NCI-H510A treated with DMSO at 0.1 percent for 48 hours (cell line): ENCODE measurements at places on chromosomes 11 and 22.

DNA sequence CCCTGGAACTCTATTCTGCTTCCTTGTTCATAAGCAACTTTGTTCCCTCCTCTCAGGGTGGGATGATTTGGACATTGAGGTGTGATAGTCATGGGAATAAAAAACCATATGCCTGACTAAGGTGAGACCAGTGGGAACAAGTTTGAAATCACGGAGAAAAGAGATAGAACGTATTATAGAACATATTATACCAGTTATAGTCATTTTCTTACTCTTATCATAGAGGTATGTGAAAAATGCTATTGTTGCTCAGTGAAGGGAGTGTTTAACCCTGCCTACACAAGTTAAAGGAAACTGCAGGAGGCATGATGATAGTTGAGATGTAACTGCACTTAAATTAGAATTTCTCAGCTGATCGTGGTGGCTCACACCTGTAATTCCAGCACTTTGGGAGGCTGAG, 15.5 kb downstream of the OR6Q1 start:
- DNase-seq: no peak

- no peak for DNase-seq
These were observed 38.2 kb downstream of the CTTN start for GRCh38 chr11:70436501-70436860.

- DNase-seq: no peak
These were observed 9.1 kb upstream of the CCDC81 start for GRCh38 chr11:86365546-86365945.

DNA sequence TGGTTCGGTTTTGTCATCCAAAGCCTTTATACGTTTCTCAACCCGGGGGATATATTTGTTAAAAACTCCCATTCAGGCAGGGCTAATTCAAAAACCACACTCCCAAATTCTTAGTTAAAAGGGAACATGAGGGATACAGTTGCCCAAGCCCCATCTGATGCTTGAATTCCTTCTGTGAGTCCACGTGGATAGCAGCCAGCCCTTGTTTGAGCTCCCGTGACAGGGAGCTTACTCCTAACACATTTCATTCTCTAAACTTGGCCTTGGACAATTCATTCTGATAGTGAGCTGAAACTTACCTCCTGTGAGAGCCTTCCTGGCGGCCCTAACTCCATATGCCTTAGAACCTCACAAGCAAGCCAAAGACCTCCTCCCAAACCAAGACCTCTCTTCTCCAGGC, 357.5 kb downstream of the TENM4 start:
- DNase-seq: no peak

DNA sequence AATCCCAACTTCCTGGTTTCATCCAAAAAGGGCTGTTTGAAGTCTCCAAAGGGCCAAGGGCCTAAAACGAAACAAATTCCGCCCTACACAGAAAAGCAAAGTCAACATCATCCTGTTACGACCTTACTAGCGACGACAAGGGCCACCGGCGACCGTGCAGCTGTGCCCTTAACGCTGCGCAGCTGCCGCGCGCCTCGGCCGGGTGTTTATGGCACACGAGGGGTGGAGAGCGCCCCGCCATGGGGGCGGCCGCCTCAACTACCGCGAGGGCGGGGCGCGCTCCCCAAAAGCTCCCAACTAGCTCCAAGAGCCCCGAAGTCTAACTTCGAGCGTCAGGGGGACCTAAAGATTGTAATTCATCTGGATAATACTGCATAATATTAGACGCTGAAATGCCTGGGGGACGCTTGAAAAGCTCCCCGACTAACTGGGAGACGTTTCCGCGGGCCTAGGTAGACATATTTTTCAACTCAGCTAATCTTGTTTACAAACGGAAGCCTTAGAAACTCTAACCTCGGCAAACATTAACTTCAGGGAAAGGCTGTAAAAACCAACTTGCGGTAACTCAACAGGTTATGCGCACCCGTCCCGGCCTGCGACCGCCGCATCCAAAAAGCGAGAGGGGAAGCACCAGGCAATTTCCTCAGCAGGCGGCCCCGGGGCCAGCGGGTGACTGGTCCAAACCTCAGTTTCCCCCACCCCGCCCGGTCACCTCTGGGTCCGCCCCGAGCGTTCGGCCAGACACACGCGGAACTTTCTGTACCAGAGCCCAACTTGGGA, 694 bp downstream of the TMEM123 start:
- DNase-seq: peak; percentile 72

DNA sequence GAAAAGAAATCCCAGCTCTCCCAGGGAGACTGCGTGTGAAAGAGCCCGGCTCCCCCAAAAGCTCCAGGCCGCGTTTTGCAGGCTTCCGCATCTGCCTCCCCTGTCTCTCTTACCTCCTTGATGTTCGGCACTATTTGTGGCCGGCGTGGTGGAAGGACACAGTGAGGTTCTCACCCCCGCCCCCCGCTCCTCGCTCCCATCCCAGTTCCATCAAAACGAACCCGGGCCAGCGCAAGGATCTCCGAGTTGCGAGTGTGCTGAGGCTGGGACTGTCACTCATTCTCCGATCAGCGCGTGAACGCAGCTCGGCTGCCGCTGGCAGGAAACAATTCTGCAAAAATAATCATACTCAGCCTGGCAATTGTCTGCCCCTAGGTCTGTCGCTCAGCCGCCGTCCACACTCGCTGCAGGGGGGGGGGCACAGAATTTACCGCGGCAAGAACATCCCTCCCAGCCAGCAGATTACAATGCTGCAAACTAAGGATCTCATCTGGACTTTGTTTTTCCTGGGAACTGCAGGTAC, at the start of gene NCAM1:
Gene NCAM1, plus strand, starts transcription at position 275 of the 523 bp plus-strand sequence.
- DNase-seq: peak; percentile 95

GRCh38 chr22:38259370-38259769, 13.4 kb downstream of the TMEM184B start:
- no peak for DNase-seq

DNA sequence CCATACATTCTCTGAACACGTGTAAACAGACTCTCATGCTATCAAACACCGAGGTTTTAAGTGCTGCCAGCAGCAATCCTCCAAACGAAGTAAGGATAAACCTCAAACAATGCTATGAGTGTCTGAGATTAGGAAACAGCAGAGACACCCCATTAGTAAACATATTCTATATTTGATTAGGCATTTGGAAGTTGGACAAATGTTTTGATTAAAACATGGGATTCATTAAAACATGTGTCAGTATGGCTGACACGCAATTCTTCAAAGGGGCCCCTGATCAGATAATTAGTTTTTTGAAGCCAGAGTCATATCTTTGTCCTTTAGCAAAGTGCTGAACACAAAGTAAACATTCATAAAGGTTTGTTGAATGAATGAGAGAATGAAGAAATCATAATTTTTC, 33.2 kb upstream of the BLID start:
- DNase-seq: no peak

- DNase-seq: no peak
These were observed 98.7 kb downstream of the ABTB2 start for GRCh38 chr11:34259087-34259486.
